CD8-positive, alpha-beta memory T cell (primary cell): ENCODE measurements at places on chromosomes 5 and 9.

DNA sequence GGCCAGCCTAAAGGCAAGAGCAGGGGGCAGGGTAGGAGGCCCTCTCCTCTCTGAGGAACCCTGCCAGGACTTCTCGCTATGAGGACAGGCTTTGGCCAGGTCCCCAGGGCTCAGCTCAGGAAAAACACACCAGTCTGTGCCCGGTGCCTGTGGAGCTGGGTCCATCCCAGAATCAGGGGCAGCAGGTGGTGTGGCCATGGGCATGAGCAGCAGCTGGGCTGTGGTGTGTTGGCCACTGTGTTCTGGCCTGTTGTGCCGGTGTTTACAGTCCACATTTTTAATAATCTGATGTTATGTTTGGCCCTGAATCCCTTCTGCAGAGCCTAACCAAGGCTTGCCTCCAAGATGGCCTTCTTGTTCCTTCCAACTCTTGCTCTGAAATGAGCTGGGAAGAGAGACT is 77.0 kb downstream of the FGF18 start:
- DNase-seq: no peak

DNA sequence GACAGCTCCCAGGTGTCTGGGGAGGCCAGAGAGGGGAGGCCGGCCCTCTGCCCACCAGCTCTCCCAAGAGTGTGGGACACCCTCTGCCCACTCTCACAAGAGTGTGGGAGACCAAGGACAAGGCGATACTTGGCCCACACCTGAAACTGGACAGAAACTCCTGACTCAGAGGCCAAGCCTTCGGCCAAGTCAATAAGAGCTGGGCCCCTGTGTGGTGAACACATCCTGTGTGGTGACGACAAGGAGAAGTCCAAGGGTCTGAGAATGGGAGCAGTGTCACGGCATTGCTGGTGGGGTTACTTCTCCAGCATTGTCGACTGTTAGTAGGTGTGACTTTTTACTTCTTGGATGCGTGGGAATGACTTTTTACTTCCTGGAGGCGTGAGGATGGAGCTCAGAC is 14.6 kb upstream of the F2RL1 start:
- DNase-seq: no peak

DNA sequence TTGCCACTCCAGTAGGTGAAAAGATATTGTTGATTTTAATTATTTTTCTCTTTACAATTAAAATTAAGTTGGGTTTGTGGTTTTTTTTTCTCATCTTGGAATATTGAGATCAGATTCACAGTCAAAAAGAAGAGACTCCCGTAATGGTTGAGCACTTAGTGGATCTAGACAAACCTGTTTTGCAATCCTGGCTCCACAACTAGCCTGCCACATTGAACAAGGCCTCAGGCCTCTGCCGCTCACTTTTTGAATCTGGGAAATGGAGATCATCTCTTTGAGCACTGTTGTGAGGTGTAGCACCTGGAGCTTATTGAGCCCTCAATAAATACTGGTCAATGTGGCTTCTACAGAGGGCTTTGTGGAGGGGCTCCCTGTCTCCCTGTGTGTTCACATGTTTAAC is 37.1 kb upstream of the RARS1 start:
- DNase-seq: no peak

- DNase-seq: no peak
These were observed 847 bp upstream of the GABRB2 start for GRCh38 chr5:161547406-161547737.

- DNase-seq: no peak
These were observed 53.1 kb upstream of the FUBP3 start for GRCh38 chr9:130526193-130526853.

- peak; percentile 3 for DNase-seq
These were observed 176.7 kb downstream of the CCDC171 start for GRCh38 chr9:15729507-15729906.

GRCh38 chr5:137630972-137631370 is 104.9 kb downstream of the KLHL3 start:
- DNase-seq: no peak

DNA sequence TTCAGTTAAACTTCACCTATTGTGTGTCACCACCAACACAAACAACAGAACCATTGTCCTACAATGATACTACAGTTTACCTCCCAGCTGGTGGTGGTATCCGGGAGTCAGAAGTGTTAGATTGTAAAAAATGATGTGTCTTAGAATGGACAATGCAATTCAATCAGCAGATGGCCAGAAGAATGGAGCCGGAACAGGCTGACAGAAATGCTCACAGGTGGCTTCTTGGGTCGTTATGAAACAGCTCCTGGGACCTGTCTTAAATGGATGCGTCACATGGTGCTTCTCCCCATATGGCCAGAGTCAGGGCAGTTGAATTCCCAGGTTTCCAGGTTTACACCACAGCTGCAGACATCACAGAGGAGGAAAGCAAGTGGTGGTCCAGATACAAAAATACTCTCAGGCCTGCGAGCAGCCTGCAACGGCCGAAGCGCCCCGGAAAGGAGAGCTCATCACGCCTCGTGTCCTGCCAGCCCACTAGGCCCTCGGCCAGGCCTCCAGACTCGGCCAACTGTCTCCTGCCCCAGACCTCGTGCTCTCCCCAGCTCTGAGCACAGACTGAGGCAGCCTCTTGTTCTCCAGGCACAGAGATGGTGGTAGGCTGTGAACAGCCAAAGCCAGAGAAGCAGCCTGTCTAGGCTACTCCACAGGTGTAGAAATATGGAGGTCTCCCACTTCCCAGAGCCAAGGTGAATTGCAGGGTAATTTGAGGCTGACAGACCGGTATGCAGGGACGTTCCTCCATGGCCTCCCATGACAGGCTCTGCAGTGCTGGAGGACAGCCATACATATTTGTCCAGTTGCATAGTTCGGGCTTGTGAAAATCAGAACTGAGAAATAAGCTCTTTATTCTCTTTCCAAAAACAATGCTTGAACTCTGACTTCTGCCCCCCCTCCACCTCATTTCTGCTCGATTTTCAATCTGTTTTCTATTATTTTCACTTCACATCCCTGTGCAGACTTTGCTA is 98.5 kb upstream of the SPATA31C2 start:
- DNase-seq: no peak
